Camera-type eye (tissue), 1 donor: ENCODE measurements at places on chromosomes 1 and 21. TPM values are rescaled to one million over a fixed set of nuclear protein-coding genes. Genes with fewer than 3 reads are reported as not detected.

Gene MTMR11
- 17.9 TPM for total RNA-seq

Gene PTPN22
- 3.0 TPM for total RNA-seq

Gene FGGY
- 58.0 TPM for total RNA-seq

Gene LPAR3
- 5.1 TPM for total RNA-seq

Gene ECE1
- total RNA-seq = 52.1 TPM

Gene SLC5A9
- not detected for total RNA-seq

Gene SPATA17
- 3.7 TPM for total RNA-seq

Gene FAM43B
- 2.0 TPM for total RNA-seq

Gene EFNA3
- total RNA-seq = 5.8 TPM

Gene TMCC2
- total RNA-seq = 45.5 TPM

Gene MPL
- total RNA-seq = 0.93 TPM

Gene SORT1
- 46.4 TPM for total RNA-seq

Gene WNT3A
- total RNA-seq = 0.22 TPM

Gene LINGO4
- not detected for total RNA-seq
